Breast epithelium (tissue), 4 donors: ENCODE measurements at places on chromosomes 12 and 14. TPM values are rescaled to one million over a fixed set of nuclear protein-coding genes. Genes with fewer than 3 reads are reported as not detected.

DNA sequence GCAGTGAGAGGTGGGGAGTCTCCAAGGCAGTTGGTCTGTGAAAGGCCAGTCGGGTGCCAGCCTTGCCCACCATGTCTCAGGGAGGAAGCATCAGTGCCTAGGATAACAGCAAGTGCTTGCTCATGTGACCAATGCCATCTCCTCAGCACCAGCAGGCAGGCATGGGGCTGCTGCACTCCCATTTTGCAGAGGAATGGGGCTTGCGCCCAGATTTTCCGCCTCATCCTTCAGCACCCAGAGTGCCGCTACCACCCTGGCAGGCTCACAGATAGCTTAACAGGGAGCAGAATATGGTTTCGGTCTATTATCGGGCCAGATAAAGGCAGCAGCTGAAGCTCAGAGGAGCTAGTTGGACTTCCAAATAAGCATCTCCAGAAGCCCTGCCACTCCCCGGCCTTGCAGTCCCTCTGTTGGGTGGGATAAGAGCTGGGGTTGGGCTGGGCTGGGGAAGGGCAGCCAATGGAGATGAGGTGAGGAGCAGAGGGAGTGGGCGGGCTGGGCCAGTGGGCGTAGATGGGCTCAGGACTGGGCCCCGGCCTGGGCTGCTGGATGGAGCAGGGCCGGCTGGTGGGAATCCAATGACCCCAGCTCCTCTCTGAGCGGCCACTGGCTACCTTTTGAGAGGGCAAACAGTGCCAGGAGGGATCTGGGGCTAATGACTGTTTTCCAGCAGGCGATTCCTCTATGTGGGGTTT, 8.4 kb upstream of the KRT80 start:
- DNase-seq = no peak

- DNase-seq = no peak
Observed at GRCh38 chr14:23728791-23729190, 92.6 kb downstream of the DHRS2 start.

HSPB8 gene
- 32.8 TPM for total RNA-seq

- no peak for DNase-seq
Observed at GRCh38 chr14:63692310-63693020, 35.4 kb downstream of the SGPP1 start.

MYH6 gene
- not detected for total RNA-seq

- no peak for DNase-seq
Observed at GRCh38 chr12:96192926-96193573, 1.1 kb upstream of the ELK3 start.

TRPV4 gene
- total RNA-seq = 6.4 TPM

GRCh38 chr14:48125654-48126053, 450.2 kb upstream of the MDGA2 start:
- DNase-seq = no peak

DNA sequence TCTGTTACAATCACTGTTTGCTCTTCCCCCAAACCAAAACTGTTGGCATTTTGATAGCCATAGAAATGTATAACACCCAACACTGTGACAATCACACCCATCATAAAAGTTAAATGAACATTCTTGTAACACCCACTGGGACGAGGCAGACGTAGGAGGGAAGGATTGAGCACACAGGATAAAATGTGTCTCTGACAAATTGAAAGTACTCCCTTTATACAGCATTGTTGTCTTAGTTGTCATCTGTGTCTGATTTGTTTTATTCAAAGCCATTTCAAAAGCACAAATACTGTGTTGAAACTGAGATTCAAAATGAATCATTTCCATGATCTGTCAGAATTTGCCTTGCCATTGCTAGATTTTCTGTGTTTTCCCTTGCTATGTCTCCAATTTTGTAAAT, 436.3 kb downstream of the TMTC2 start:
- DNase-seq = no peak

NFE2 gene
- 0.48 TPM for total RNA-seq

USP44 gene
- 8.2 TPM for total RNA-seq

- no peak for DNase-seq
Observed at GRCh38 chr12:69425417-69425816, 44.8 kb upstream of the FRS2 start.

DNA sequence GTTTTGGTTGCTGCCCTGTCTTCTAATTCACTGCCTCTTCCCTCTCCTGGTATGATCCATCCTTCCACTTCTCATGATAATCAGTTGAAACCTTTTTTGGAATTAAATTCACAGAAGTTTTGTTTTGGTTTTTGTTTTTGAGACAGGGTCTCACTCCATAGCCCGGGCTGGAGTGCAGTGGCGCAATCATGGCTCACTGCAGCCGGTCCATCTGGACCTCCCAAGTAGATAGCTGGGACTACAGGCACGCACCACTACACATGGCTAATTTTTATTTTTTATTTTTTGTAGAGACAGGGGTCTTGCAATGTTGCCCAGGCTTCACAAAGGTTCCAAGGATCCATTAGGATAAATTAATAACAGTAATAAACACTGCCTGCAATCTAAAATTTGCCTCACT, 164.3 kb downstream of the PRKCH start:
- DNase-seq = no peak

DDN gene
- total RNA-seq = 0.16 TPM

DNA sequence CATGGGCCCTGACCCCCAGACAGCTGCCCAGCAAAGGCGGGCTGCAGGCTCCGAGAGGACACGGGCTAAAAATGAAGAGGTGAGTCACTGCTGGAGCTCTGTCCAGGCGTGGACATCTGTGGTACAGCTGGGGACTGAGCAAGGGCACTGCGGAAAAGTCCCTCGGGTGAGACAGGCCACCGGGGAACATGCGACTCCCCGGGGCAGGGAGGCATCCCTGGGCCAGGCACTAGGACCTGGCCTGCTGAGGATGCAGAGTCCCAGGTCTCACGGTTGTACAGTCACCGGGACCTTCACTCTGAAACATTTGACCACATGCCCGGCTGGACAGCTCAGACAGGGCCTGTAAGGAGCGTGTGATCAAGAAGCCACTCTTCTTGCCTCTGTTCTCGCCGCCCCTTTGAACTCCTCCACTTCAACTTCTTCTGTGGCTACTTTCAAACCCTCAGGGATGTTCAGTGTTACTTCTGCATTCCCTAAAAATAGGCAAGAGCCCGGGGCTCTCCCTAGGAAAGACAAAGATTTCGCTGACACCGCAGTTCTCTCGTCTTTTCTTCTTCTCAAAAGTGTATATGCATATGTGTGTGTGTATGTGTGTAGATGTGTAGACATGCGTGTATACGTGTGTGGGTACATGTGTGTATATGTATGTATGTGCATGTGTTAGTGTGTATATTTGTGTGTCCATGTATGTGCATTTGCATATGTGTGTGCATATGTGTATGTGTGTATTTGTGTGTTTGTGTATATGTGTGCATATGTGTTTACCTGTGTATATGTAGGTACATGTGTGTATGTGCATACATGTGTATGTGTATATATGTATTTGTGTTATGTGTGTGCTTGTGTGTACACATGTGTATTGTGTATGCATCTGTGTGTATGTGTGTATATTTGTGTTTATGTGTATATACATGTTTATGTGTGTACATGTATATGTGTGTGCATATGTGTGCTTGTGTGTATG, 5.0 kb upstream of the RFLNA start:
- DNase-seq = no peak

PPP1R13B gene
- total RNA-seq = 21.8 TPM

DPPA3 gene
- not detected for total RNA-seq

- DNase-seq = no peak
Observed at GRCh38 chr14:82180139-82180538, 646.5 kb upstream of the SEL1L start.

- DNase-seq = no peak
Observed at GRCh38 chr12:68943848-68944247, 10.9 kb upstream of the CPM start.

- DNase-seq = no peak
Observed at GRCh38 chr14:102028733-102029132, 58.1 kb downstream of the HSP90AA1 start.

GRCh38 chr14:31864937-31865855, 211.9 kb upstream of the ARHGAP5 start:
- no peak for DNase-seq

- DNase-seq = no peak
Observed at GRCh38 chr14:102994689-102995088, 62.7 kb downstream of the CDC42BPB start.

ANKS1B gene
- 115 TPM for total RNA-seq
